Vein endothelial cell (primary cell): ENCODE measurements at places on chromosomes 5 and 9. TPM values are rescaled to one million over a fixed set of nuclear protein-coding genes. Genes with fewer than 3 reads are reported as not detected.

LRRTM2 gene
- 0.65 and 0.67 TPM in 2 replicates for total RNA-seq

POU4F3 gene
- total RNA-seq = under 0.01 and 0.10 TPM in 2 replicates

CD72 gene
- total RNA-seq = not detected in 2 replicates

CCNI2 gene
- under 0.01 TPM in 1 of 2 replicates, not detected in the other for total RNA-seq

TAF11L10 gene
- not detected in 2 replicates for total RNA-seq
